ENCODE measurements at places on chromosomes 13 and 19.

DNA sequence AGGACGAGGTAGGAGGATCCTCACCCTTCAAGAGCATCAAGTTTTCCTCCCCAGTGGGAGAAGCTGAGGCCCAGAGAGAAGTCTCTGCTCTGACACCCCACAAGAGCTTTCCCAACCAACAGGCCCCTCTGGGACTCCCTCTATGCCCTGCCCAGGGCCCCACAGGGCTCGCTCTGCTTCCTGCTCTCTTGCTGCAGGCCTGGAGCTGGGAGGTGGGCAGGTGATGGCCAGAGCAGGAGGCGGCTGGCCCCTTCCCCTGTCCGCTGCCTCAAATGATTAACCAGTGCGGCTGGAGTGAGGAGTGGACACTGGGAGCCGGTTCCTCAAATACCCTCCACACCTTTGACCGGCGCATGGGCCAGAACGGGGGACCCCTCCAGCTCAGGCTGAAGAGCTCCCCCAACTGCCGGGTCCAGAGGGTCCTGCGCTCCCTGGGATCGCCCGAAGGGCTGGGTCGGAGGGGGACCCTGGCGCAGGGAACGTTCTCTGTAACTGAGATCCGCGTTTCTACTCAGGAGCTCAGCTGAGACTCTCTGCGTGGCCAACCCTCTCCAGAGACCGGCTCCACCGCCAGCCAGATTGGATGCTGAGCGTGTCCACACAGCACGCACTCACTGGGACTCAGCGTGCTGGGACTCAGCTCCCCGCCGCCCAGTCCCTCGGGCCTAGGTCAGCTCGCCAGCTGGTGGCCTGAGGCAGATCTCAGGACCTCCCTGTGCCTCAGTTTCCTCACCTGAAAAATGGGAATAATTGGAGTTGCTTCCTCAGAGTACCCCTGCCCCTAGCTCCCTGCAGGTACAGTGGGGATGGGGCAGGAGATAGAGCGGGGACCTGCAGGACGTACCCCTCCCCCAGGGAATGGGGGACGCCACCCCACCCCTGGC is 6.7 kb upstream of the ONECUT3 start:
- no peak for DNase-seq

DNA sequence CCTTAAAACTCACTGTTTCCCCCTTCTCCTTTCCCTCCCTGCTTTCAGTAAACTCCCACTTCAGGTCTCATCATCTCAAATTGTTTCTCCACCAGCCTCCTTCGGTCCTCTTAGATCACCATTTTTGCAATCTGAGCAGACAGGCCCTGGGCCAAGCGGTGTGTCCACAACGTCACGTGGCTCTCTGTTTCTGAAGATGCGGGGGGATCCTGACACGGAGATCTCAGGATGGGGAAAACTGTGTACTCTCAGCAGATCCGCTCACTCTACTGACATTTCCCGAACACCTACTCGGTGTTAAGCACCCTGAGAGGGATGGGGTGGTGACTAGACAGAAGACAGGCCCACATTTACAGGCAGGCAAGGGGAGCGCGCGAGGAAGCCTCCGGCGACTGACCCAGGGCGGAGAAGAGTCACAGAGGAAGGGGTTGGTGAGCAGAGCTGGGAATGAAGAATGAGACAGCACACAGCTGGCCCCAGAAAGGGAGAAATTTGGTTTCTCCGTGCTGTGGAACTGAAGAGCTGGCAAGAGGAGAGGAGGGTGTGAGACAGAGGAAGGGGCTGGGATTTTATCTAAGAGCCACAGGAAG is 38.8 kb downstream of the SERP2 start:
- DNase-seq, result no peak

GRCh38 chr19:56946159-56946558 is 105.6 kb upstream of the PEG3 start:
- DNase-seq, result no peak

GRCh38 chr13:106329941-106330340 is 205.5 kb downstream of the EFNB2 start:
- DNase-seq, result no peak

- no peak for DNase-seq
These were observed 23.8 kb upstream of the SMIM17 start for GRCh38 chr19:56619121-56619520.

GRCh38 chr13:44334751-44335150 is 38.9 kb upstream of the SERP2 start:
- no peak for DNase-seq

DNA sequence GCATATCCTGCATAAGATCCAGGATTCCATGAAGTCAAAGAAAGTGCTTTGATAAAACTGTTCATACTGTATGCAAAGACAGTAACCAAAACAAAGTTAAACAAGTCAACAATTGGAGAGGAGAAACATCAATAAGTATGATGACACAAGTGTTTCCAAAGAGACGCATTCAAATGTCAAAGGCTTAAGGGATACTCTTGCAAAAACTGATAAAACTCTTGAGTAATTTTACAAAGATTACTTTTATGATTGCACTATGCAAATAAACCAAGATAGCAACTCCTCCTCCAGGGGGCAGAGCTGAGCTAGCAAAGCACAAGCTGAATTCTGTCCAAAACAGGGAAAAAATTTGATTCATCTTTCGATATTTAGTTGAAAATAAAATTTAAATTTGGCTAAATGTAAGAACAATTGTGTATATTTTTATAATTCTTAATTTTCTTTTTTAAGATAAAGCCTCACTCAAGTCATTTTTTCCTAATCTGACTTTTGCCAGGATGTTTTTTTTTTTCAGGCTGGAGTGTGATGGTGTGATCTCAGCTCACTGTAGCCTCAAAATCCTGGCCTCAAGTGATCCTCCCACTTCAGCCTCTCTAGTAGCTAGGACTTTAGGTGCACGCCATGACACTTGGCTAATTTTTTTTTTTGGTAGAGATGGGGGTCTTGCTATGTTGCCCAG is 84.0 kb downstream of the MZT1 start:
- DNase-seq, result peak; percentile 49

DNA sequence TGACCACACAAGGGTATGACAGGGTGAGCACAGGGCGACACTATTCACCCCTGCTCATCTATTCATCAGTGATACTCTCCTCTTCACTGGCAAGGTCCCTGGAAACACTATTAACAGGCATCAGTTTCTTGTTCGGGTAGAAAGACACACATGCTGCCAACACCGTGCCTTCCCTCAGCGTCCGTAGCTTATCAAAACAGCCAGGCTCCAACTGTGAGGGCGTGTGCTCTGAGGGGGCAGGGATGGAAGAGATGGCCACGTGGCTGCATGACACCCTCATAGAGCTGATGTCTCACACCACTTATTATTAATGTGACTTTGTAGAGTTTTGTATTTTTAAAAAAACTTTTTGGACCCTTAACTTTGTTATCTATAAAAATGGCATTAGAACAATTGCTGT is 160.3 kb downstream of the ITGBL1 start:
- no peak for DNase-seq

GRCh38 chr13:21426238-21426637 is 32.9 kb downstream of the ZDHHC20 start:
- DNase-seq, result no peak

- DNase-seq, result peak; percentile 56
These were observed 5.6 kb downstream of the INAFM1 start for GRCh38 chr19:47280183-47280797.

GRCh38 chr19:1469255-1470054 is 9.6 kb downstream of the C19orf25 start:
- DNase-seq, result peak; percentile 34

DNA sequence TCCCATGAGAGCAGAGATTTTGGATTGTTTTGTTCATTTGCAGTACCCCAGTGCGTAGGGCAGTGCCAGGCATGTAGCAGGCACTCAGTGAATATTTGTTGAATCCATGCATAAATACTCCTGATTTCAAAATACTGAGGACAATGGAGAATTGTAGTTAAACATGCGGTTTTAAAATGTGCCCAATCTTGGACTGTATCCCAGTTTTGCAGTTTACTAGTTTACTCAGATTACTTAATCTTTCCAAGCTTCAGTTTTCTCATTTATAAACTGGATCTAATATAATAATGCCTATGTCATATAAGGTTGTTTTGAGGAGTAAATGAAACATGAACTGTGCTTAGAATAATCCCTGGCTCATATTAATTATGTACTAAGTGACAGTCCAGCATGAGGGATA is 39.0 kb downstream of the RCBTB2 start:
- no peak for DNase-seq

DNA sequence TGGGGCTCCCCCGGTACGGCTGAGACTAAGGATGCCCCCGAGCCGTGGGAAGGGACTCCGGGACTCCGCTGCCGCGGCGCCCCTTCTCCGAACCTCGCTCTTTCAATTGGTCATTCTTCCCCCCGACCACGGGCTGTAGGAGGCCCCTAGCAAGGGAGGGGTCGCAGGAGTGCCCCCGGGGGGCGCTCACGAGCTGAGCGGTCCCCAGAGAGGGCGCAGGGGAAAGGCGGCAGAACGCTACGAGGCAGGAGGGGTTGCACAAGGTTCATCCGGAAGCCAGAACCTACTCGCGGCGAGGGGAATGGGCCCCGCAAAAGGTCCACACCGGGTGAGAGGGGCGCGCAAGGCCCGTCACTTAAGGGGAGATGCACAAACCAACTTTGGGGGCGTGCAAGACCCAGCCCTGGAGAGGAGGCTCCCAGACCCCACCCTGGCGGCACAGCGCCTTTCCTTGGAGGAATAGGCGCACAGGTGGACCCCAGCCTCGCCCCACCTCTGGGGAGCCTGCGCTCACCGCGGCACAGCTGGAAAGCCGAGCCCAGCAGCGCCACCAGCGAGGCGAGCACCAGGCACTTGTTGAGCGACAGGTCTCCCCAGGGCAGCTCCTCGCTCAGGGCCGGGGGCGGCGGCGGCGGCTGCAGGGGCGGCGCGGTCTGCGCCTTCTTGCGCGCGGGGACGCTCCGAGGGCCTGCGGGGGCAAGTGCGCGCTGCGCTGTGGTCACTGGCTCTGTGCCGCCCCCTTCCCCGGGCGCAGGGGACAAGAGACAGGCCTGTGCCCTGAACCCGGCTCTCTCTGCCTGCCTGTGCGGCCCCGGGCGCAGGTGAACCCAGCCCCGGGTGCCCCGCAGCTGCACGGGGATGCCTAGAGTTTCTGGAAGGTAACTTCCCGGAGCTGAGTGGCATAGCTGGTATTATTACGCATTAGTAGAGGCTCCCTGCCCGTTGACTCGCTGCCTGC is 2.8 kb downstream of the JSRP1 start:
- no peak for DNase-seq

- no peak for DNase-seq
These were observed 600 bp upstream of the HMGB1 start for GRCh38 chr13:30466358-30466714.

GRCh38 chr19:16673231-16673630 is 12.3 kb downstream of the TMEM38A start:
- no peak for DNase-seq

- peak; percentile 95 for DNase-seq
These were observed 10.2 kb downstream of the STAP2 start for GRCh38 chr19:4328243-4328990.

DNA sequence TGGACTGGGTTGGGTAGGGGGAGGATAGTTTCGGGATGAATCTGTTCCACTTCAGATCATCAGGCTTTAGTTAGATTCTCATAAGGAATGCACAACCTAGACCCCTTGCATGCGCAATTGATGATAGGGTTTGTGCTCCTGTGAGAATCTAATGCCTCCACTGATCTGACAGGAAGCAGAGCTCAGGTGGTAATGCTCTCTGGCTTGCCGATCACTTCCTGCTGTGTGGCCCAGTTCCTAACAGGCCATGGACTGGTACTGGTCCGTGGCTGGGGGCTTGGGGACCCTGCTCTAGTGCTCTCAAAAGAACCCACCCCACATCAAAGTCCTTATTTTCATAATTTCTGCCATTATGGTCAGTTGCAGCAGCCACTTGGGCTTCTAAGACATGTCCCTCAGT is 30.1 kb downstream of the DNAJC3 start:
- no peak for DNase-seq

DNA sequence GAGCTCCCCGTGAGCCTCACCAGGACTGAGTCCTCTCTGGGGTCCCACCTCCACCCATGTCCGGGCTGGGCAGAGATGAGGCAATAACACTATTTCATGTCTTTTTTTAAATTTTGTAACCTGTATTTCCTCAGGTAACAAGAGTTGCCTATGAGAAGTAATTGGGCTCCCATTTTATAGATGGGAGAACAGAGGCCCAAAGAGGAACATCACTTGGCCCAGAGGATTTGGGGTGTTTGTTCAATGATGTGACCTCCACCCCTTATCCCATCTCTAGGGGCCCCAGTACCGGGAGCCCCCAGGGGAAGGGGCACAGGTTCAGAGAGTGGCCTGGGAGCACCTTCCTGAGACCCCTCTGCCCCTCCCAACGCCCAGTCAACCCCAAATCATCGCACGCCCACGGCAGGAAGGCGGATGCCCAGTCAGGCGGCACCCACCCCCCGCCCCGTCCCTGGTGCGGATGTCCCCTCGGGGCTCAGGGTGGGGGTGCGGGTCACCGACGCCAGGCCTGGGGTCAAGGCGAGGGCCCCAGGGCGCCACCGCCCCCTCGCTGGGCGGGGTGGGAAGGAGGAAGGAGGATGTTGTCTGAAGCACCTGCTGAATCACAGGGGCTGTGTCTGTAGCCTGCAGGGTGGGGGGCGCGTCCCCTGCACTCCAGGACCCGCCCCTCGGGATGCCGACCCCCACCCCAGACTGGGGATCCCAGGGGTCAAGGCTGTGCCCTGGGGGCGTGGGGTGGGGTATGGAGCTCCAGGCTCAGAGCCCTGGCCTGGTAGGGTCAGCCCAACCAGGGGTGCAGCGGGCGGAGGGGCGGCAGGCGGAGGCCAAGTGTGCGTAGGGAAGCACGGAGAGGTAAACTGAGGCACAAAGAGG is 9.0 kb upstream of the CIRBP start:
- peak; percentile 72 for DNase-seq

DNA sequence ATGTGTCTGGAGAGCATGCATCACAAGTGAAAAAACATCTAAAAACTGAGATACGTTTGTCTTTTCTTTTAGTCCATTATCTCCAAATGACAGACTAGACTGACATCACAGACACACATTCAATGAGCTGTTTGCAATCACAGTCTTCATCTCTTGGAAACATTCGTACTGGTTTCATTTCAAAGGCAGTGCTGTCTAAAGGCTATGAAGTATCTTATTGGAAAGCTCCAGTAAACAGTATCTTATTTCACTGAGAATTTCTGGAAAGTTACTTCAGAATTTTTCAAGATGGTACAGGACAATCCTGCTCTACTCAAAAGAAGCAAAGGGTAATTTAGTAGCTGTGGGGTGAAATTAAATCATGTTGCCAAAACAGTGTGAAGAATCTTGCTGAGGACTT is 53.5 kb upstream of the TNFRSF19 start:
- DNase-seq, result no peak

GRCh38 chr13:31045286-31046081 is 113.0 kb downstream of the TEX26 start:
- DNase-seq, result peak; percentile 88

Data from lower lobe of right lung (tissue), 2 donors.